ENCODE measurements at places on chromosomes 16 and 17. TPM values are rescaled to one million over a fixed set of nuclear protein-coding genes. Genes with fewer than 3 reads are reported as not detected.

- H3K27me3 ChIP-seq, result no peaks in the 10 kb centered on the region
- H3K4me1 ChIP-seq, result no peaks in the 10 kb centered on the region
- no peak overlapping the region for H3K4me3 ChIP-seq
- H3K36me3 ChIP-seq, result peaks cover 28% of the 10 kb centered on the region
- H3K27ac ChIP-seq, result no peak overlapping the region
Measured at GRCh38 chr17:30854146-30854545, 22.4 kb downstream of the ATAD5 start.

C16orf90 gene
- not detected for total RNA-seq

DNA sequence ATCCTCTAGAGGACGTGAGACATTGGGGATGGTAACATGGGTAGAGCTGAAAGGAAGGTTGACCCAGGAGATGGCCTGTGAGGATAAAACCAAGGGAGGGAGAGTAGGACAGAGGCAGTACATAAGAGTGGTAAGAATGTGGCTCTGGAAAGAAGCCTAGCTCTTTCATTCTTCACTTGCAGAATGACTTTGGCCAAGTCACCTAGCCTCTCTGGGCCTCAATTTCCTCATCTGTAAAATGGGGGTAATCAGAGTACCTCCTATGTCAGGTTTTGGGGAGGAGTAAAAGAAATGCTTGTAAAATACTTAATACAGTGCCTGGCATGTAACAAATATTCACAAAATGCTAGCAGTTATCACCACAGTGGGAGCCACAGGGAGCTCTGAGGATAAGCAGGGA is 6.9 kb downstream of the KDM6B start:
- H3K4me3 ChIP-seq, result peak overlapping the region; percentile 95
- DNase-seq, result no peak
- no peaks in the 10 kb centered on the region for H3K27me3 ChIP-seq
- peak overlapping the region; percentile 98 for H3K27ac ChIP-seq
- peaks cover 60% of the 10 kb centered on the region for H3K4me1 ChIP-seq

DNA sequence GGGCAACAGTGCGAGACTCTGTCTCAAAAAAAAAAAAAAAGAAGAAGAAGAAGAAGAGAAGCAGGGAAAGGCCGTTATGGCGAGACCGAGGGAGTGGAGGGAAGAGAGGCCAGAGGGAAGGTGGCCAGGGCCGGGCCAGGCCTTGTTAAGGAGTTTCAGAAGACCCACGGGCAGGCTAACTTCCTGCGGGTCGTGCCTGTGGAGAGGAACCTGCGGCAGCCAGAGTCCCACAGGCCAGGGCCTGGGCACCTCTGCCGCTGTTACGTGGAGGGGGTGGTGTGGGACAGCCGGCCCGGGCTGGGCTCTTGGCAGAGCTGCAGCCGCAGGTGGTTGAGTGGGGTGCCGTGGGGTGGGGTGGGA is 5.4 kb downstream of the WDR81 start:
- peak overlapping the region; percentile 64 for H3K27ac ChIP-seq
- no peaks in the 10 kb centered on the region for H3K27me3 ChIP-seq
- peaks cover 12% of the 10 kb centered on the region for H3K36me3 ChIP-seq
- no peak for DNase-seq
- H3K4me3 ChIP-seq, result no peak overlapping the region

DNA sequence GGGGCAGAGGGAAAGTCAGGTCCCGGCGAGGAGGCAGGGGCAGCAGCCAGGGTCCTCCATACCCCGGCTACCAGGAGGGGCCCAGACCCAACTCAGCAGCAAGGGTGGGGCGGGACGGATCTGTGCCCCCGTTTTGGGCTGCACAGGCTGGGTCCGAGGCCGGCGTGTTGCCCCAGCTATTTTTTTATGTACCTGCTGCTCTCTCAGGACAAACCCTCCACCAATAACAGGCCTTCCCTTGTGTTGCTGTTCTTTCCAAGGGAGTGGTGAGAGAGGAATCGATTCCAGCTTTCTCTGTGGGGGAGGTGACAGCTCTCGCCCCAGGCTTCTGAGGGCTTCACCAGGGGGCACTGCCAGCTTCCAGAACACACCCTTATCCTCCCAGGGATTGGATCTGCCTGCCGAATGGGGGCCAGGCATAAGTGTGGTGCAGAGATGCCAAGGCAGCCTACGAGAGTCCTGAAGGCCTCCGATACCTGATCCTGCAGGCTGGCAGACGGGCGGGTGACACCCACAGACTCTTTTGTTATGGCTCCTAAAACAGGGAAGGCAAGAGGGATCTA is 22.3 kb downstream of the RTN4RL1 start:
- H3K27me3 ChIP-seq, result peaks cover 3% of the 10 kb centered on the region
- no peaks in the 10 kb centered on the region for H3K36me3 ChIP-seq
- H3K27ac ChIP-seq, result peak overlapping the region; percentile 39
- H3K4me3 ChIP-seq, result no peak overlapping the region
- DNase-seq, result no peak
- peaks cover 5% of the 10 kb centered on the region for H3K4me1 ChIP-seq

TTYH2 gene
- total RNA-seq, result 16.8 TPM

All from mesothelial cell of epicardium (in vitro differentiated cells).